Breast epithelium (tissue), 4 donors: ENCODE measurements at places on chromosomes 7 and 10. TPM values are rescaled to one million over a fixed set of nuclear protein-coding genes. Genes with fewer than 3 reads are reported as not detected.

DNA sequence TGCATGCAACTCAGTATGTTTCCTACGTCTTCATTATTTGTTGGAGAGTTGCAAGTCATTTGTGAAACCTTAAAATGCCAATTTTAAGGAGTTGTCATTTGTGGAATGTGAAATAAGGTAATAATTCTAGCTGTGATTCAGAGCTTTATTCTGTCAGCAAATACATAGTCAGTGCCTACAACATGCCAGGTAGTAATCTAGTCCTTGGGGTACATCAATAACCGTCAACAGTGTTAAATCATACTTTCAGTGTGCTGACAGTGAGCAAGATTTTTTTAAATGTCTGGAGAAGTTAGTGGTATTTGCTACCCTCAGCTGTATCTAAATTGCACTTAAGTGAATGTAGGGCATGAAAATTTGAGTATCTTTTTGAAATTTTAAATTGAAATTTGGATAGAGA is 36.7 kb downstream of the MPLKIP start:
- no peak for DNase-seq

DNA sequence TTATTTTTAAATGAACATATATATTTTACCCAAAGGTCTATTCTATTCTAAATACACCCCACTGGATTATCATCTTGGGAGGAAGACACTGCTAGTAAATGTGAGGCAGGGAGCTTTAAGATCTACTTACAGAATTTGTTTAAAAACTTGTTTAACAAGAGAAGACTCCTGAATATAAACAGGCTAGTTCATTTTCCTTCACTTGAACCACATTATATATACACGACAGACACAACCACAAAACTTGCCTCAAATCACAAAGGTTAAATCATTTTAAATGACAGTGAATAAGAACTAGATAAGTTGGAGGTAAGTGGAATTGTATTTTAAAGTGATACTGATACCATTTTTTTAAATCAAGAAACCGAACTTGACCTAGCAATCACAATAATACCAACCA is 109.2 kb downstream of the ATE1 start:
- DNase-seq, result no peak

DNA sequence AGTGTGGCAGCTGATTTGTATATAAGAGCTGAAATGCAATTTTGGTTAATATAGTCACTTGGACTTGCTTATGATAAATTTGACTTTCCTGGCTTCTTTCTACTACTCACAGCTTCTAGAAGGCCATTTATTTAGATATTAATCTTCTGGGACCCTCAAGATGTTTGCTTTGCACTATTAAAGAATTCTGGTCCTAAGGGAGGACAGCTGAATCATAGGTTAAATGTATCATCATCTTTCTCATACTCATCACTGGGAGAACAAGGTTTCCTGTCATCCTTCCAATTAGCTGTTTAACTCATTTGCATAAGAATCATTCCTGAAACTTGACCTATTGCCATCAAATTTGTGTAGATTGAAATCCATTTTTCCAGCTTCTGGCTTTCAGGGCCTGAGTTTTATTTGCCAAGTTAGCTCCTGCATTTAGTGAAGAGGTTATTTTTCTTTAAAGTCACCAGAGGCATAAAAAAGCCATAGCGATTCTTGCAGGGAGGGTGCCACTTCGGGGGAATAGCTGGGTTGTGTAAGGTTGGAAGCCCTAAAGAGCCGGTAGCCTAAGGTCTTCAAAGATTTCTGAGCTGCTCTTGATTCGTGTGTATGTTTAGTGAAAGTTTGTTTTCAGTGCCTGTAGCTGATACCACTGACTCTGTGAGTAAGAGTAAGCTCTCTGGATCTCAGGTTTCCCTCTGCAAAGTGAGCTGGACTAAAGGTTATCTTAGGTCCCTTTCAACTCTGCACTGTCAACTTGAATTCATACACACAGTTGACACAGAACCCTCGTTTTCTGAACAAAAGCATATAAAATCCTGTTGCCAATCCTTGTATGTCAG is 4.3 kb downstream of the MAP3K8 start:
- DNase-seq, result no peak

DNA sequence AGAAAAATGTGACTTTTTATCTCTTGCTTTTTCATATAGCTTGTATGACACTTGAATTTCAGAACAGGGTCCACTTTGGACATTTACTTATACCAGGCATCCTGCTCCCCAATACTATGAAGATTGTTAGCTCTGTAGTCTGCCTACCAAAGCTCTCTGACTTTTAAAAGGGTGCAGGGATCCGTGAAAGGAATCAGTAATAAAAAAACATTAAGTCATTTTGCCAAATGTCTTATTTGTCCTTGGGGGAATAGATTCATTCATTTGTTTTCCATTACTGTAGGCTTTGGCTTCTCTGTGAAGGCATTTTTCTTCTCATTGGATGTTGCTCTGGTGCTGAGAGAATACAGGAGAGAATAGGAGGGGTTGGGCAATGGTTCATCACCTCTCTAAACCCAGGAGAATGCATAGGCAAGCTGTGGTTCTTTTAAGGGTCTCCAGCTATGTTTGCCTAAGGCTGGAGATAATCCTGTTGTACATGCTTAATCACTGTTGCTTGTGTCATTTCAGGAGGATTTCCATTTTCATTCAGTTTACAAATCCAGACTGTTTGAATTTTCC is 103.5 kb downstream of the SRI start:
- DNase-seq, result no peak

- DNase-seq, result no peak
These were observed 11.1 kb downstream of the FAS start for GRCh38 chr10:89001729-89002072.

- no peak for DNase-seq
These were observed 57.4 kb downstream of the TLL2 start for GRCh38 chr10:96456296-96456840.

GRCh38 chr10:132265890-132266496 is 41.8 kb downstream of the STK32C start:
- no peak for DNase-seq

- no peak for DNase-seq
These were observed at the start of gene AEBP1 for GRCh38 chr7:44103923-44104859. Gene AEBP1 (plus strand): TSS chr7:44104345. CDS start chr7:44104666, 321 bp downstream.

DNA sequence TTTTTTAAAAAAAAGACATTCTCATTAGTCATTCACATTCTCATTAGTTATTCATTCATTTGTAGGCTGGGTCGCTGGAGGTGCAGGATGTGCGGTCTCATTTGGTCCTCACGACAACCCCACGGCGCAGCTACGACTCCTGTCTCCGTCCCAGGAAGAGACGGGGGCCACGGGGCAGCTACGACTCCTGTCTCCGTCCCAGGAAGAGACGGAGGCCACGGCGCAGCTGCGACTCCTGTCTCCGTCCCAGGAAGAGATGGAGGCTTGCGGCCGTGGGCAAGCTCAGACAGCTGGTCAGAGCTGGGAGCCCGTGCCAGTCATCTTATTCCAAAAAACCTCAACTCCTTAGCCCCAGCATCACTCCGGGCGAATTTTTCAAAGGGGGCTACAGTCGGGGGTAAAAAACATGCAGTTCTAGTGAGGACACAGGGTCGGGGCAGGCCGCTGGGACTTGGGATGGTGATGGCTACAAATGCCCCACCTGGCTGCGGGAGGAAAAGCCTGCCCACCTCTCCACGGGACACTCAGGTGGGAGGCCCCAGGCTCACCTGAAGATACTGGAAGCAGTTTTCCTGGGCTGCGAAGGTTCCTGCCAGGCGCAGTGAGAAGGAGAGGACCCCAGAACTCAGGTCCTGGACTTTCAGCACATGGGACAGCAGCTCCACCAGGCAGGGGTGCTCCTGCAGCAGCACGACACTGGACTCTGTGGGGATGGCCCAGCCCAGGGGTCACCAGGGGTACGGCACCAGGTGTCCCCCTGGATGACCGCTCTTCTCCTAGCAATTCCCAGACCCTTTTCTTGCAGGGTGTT is 8.3 kb downstream of the BRAT1 start:
- no peak for DNase-seq

GRCh38 chr7:157253850-157254249 is 83.0 kb upstream of the DNAJB6 start:
- DNase-seq, result peak; percentile 84

DNA sequence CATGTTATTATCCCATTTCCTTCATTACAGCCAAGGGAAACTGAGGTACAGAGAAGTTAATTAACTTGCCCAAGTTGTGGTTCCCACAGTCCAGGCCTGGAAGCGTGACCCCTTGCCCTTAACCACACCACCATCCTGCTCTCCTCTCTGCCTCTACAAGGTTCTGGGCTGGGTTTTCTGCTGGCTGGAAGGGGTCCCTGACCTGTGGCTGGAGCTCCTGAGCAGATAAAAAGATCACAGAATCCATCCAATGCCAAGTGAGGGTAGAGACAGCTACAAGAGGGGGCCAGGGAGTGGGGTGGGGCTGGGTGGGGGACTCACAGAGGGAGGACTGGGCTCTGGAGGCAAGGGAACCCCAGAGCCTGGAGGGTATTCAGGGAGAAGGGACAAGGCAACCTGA is 9.7 kb downstream of the ASB10 start:
- no peak for DNase-seq

- no peak for DNase-seq
These were observed 104.1 kb upstream of the KCNMA1 start for GRCh38 chr10:77741746-77742145.

GRCh38 chr7:76346097-76346496 is 12.7 kb downstream of the YWHAG start:
- DNase-seq, result no peak

- no peak for DNase-seq
These were observed 29.0 kb downstream of the IQCE start for GRCh38 chr7:2587778-2588177.

DNA sequence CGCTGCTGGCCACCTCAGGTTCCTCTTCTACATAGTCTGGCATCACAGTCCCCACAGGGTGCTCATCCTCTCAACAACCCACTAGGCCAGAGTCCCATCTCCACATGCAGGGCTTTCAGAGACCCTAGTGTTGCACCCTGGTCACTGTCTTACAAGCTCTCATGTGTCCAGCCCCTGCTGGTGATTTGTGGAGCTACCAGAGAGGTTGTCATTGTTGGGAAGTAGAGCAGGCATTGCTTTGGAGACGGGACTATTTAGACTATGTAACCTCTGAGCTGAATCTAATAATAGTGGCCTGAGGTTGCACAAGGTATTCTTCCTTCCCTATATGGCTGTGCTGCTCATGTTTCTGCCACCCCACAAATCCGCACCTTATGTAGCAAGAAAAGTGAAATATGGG is 135.3 kb upstream of the VWC2 start:
- no peak for DNase-seq

DNA sequence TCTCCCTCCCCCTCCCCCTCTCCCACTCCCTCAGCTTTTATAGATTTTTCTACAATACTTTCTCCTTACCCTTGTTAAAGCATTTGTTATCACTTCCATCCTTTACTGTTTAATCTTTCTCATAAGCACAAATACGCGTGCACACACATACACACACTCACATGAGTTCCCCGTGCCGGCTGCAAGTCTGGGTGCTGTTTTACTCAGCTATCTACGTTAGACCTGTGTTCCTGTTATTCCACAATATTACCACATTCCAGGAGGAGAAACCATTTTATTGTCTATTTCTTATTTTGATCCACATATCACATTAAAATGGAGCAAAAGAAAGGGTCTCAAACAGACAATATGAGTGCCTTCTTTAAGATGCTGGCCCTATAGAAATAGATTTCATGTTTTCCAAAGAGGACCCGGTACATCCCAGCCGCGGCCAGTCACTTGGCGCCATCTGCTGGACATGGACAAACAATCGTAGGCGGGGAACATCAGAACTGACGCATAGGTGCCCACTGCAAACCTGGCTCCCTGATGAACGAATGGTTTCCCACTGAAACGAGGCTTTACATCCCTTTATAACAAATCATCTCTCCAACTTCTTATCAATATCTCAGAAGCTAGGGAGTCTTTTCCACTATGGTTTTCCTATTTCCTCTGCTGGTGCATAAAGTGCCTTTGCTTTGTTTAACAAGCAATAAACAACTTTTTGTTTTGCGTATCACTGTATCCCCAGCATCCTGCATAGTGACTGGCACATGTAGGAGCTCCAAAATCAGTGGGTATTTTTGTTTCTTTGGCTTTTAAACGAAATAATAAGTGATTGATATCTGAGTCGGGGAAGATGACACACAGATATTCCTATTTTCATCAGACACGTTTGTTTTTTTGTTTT is 25.2 kb upstream of the OPTN start:
- DNase-seq, result peak; percentile 64

The DNAH11 gene
- total RNA-seq, result 2.2 TPM

The ETV1 gene
- total RNA-seq, result 3.2 TPM

The IPMK gene
- total RNA-seq, result 7.5 TPM

The PVRIG gene
- total RNA-seq, result 0.66 TPM

The NPC1L1 gene
- total RNA-seq, result 0.29 TPM

The STAG3 gene
- total RNA-seq, result 1.3 TPM

The PRR15 gene
- total RNA-seq, result 0.64 TPM
